ENCODE measurements at places on chromosomes 5 and 9.
A peak's percentile ranks its signal among the peaks of the same experiment; 100 is the strongest.

GRCh38 chr5:75733767-75734166, 16.5 kb upstream of the POC5 start:
- no peak for DNase-seq

GRCh38 chr9:121876255-121876654, 216.9 kb downstream of the TTLL11 start:
- no peak for DNase-seq

DNA sequence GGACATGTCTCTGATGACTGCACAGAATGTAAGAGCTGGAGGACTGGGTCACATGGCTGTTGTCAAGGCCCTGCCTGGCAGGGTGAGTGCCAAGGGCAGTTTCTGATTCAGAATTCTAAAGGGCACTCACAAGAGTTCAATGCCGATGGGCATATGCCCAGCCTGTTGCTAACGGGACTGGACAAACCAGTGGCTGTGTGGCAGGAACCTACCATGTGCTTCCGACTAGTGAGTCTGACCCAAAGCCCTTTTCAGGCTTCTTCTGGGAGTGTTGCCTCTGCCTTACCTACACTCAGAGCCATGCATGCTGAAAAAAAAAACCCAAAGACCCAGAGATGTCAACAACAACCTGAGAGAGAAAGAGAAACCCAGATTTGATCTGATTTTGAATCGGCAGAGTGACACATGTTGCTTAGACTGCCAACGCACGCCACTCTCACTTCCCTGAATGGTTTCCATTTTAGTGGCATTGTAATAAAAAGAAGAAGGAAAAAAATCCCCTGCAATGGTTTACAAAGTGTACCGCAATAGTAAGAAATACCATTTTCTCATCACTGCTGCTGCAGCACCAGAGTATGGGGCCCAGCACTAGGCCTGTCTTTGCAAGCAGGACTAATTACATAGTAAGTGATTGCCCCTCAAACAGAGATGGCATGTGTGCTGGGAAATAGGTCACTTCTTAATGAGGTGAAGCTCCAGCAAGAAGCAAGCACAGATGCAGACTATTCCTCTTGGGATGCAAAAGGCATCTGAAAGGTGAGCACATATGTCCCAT, 194.3 kb downstream of the PALM2AKAP2 start:
- DNase-seq: no peak

DNA sequence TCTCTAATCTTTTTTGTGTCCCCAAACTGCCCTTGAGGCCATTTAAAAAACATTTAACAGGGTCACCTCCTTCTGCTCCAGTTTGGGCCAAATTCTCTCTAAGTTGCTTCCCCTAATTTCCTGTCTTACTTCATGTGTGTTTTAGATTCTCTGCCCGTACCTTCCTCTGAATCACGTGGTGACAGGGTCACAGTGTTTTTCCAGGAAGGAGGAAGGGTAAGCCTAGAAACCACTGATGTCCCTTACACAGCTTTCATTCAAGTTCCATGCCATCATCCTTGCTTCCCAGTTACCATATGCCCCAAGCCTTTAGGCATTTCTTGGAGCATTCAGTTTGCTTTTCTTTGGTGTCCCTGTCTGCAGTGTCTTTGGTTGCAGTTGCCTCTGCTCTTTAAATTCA, 42.4 kb upstream of the MACIR start:
- DNase-seq: no peak

DNA sequence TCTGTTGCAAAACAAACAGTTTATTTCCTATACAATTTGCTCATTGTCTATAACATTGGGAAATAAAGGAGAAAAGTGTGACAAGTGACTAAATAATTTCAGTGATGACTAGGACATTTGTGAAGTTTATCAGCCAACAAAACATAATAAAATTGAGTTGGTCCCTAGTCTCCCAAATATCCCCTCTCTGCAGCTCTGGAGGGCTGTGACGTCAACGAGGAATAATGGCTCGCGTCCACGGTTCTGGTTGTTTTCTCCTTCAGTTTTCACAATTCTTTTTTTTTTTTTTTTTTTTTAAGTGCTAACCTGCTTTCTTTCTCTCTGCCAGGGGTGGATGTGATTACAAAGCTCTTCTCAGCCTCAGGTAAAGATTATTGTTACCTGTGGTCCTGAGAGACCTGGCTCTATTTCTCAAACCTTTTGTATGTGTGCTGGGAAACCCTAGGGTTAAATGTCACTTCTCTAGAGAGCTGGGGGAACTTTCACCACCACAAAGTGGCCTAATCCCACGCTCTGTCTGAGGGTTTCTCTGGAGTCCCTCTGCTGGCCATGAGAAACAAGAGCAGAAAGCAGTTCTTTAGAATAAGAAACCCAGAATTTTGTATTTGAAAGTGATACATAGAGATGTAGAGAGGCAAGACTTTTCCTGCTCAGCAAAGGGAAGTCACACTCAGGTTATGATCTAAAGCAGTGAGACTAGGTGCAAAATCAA, 36.2 kb upstream of the ANKRD55 start:
- no peak for DNase-seq

DNA sequence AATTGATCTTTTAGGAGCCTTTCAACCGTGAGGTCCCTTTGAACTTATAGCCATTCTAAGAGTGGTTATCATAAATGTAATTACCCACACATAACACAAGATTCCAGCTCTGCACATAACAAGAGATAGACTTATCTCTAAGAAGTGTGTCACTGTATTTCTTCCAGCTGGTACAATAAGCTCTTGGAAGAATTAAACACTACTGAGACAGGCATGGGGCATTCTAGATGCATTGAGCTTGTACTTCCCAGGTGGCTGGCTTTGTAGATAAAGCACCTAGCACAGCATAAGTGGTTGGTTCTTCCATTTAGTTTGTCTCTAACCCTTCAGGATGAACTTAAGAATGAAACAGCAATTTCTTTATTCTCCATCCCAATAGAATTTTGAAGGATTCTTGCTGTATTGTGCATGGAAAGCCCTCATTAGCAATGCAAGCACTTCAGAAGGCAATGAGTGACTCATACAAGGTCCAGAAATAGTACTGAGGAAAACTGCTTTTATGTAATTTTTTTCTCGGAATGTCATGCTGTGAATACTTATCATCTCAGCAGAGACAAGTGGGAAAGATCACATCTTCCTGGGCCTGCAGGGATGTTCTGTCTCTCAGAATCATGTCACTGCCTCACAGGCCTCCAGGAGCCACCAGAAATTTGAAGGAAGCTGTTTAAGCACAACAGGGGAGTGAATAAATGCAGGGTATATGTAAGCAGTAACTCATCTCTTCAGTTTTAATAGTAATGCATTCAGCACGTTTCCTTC, 91.1 kb upstream of the CD180 start:
- DNase-seq: no peak

GRCh38 chr9:108934323-108934893, at the start of gene ABITRAM:
TSS of gene ABITRAM (plus strand) at chr9:108934400. CDS start at chr9:108934487, 87 bp downstream.
- DNase-seq: peak; percentile 81

DNA sequence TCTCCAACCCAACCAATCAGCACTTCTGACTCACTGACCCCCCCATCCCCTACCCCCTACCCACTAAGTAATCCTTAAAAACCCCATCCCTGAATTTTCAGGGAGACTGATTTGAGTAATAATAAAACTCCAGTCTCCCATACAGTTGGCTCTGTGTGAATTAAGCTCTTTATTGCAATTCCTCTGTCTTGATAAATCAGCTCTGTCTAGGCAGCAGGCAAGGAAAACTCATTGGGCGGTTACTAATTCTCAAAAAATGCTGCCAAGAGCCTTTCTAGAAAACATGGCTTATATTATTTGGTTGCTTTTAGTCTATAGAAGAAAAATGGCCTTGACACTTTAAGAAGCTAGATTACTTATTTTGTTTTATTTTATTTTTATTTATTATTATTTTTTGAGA, 131.7 kb downstream of the SUSD1 start:
- DNase-seq: no peak

DNA sequence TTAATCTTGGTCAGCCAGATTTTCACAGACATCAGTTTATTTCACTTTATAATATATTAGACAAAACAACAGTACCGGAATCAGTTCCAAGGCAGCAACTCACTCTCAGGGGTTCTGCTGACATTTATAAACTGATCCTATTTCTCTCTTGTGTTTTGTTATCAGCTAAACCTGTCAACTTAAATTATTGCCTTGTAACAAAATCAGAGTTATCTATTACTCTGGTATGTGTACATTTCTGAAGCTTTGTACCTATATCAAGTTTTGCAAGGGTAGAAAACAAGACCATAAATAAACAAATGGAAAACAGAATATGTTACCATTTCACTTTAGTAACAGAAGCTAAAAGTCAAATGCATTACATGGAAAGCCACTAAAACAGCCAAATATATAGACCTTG, 122.1 kb downstream of the SIL1 start:
- DNase-seq: no peak

GRCh38 chr5:25851301-25851700, 1187.1 kb downstream of the CDH9 start:
- DNase-seq: no peak

DNA sequence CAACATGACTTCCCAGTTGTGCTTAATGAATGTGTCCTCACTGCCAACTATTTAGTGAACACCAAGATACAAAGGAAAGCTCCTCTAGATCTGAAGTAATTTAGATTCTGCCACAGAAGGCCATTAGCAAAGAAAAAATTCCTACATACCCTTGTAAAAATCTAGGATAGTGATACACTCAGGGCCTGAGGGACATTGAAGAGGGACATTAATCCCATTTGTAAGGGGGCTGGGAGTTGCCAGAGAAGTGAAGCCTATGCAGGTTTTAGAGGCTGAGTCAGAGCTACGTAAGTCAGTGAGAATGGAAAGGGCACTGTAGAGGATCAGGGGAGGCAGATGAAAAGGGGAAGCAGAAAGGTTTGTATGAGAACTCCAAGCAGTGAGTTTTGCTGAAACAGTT, 286.9 kb upstream of the TARS1 start:
- no peak for DNase-seq

GRCh38 chr5:116577064-116577788, 2.6 kb upstream of the SEMA6A start:
- DNase-seq: no peak

Measured in CD4-positive, alpha-beta T cell (primary cell).